ENCODE measurements at places on chromosomes 3 and 15.
A peak's percentile ranks its signal among the peaks of the same experiment; 100 is the strongest.

DNA sequence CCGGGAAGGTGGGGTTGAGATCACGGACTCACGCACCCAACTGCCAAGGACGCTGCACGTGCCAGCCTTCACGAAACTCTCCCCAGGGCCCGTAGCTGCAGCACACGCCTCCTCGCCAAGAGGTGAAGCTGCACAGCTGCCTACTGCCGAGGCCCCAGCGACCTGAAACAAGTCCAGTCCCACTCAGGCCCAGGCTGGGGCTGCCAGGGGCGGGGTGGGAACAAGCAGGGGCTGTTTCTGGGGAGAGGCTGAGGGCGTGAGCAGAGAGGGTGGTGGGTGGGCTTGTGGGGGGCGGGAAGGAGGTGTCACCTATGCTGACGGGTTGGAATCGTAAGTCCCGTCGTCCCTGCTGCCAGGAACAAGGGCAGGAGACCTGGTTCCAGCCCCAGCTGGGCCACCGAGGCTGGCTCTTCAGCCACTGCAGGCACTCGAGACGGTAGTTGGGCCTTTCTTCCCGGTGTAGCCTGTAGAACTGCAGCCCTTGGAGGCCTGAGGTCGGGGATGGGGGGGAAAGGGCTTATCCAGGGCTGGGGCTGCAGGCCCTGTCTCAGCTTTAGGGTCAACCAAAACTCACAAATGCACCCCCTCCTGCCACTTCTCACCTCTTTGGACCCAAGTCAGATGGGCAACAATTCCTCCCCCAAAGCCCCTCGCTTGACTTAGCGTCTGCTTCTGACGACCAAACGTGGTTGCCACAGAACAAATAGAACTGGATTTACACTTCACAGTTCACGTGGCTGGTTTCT is 44.4 kb downstream of the MUC20 start:
- no peak for DNase-seq

DNA sequence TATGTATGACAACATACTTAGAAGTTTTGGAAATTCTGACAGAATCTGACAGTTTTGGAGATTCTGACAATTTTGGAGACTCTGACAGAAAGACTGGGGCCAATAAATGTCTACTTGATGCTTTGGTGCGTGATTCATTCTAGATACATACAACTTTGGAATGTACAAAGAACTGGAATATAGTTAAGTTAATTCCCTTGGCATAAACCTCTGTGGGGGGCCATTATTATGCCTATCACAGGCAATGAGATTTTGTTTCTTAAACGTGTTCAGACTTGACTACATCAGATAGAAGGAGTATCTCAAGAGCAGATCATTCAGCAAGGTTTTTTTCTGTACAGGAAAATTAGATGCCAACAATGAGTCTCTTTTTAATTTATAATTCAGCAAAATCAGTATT is 617.6 kb upstream of the ZNF717 start:
- DNase-seq = no peak

- no peak for DNase-seq
Observed at GRCh38 chr3:96488708-96489107, 325.7 kb upstream of the EPHA6 start.

GRCh38 chr15:90191344-90191687 is 9.8 kb upstream of the SEMA4B start:
- DNase-seq = no peak

DNA sequence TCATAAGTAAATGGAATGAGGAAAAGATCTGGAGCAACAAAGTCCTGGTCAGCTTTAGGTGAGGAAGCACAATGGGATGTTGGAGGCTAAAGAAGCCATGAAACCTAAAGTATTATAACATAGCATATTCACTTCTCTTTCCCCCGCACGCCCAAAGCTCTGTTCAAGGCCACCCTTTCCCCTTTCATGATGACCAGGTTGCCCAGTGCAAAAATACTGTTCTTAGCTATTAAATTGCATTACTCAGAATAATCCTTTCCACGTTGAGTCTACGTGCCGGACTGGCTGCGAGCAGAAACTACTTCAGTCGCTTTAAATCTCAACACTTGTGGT is 589 bp upstream of the MAPKBP1 start:
- no peak for DNase-seq

GRCh38 chr15:31128919-31129768 is 27.6 kb upstream of the TRPM1 start:
- peak; percentile 58 for DNase-seq

DNA sequence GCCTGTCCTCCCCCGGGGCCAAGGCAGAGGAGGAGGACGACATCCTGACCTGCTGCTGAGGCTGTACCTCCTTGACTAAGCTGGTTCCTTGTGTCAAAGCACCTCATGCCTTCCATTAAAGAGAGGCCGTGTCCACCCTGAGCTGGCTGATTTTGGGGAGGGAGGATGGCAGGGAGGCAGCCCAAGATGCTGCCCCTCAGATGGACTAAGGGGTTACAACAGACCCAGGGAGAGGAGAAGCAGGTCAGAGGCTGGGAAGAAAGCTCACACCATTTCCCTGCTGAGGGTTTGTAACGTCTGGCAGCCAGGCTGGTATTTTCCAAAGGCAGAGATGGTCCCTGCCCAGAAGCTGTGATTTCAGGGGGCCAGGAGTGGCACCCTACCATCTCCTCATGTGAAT is 2.7 kb upstream of the ITIH3 start:
- DNase-seq = no peak

GRCh38 chr15:94066046-94066445 is 165.3 kb upstream of the MCTP2 start:
- no peak for DNase-seq

GRCh38 chr3:81837071-81837593 is 75.7 kb upstream of the GBE1 start:
- DNase-seq = no peak

DNA sequence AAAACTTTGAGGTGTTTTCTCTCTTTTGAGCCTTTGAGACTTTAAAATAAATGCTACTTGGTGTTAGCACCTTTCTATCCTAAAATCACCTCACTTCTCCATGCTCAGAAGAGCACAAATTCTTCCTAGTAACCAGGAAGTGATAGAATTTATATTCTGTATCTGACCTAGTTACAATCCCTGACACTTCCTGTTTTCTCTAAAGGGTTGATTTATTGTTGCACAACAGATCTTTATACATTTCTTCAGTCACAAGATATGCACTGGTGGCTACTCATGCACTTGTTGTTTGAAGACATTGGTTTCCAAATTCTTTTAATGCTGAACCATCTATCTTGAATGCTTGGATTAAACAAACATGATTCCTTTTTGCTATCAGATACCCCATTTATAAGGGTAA is 47.2 kb upstream of the CNTN3 start:
- no peak for DNase-seq

DNA sequence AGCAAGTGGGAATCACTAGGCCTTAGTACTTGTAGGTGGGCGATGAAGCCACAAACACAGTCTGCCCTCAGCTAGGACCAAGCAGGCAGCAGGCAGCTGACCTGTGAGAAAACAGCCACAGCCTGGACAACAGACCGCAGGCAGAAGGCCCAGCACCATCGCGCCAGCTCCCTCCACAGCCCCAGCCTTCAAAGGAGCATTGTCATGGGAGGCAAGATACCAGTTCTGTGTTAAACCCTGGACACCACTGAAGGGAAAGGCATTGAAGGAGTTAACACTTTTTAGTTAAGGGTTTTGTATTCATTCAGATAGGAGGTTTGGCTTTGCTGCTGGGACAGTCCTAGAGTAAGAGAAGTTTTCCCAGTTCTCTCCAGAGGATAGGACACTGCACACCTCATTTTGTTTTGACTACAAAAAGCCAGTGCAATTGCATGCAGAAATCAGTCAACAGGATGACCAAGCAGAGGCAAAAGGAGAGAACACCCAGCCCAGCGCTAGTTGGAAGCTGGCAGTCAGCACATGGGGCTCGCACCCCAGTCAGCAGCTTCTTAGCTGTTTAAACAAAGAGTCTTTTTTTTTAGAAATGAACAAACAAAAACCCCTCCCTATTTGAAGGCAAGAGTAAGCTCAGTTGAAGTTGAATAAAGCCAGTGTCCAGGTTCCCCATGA is 286.1 kb upstream of the TPM1 start:
- DNase-seq = no peak

DNA sequence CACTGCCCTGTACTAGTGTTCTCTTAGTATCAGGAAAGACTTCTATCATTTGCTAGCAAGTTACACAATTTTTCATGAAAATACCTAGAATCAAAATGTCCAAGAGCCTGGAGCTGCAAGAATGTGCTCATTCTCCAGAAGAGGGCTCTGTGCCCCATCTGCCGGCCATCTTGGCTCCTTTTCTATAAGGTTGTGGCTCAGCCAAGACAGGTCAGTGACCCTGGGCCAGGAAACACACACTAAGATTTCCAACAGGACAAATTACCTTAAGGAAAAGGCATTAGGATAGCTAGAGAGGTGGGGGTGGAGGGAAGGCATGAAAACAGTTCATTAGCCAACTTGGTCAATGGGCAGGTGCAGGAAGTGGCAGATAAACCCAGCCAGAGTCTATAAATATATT is 20.7 kb downstream of the TIMP4 start:
- no peak for DNase-seq

DNA sequence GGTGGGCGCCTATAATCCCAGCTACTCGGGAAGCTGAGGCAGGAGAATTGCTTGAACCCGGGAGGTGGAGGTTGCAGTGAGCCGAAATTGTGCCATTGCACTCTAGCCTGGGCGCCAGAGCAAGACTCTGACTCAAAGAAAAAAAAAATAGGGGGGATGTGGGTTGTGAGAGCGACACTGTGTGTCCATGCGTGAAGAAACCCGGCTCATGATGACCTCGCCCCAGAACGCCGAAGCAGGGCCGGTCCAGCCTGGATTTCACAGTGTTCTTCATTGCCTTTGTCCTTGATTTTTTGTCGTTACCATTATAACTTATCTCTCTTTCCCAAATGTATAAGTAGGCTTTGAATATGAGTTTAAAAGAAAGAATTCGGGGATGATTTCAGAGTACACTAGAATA is 128.7 kb downstream of the PGPEP1L start:
- DNase-seq = no peak

DNA sequence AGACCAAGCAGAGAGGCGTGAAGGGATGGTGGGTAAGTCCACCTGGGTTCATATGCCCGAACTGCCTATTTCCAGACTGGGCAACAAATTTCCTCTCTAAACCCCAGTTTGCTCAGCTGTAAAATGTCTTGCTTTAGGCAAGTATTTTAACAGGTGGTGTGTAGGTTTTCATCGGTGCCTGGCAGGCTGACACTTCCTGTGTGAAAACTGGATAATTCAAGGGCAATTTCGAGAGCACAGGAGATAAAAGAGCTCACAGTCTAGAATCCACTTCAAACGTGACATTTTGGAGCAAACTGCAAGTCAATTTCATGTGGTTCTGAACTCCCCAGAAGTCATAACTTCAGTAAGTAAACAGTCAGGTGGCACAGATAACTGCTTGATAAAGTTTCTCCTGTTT is 112.2 kb downstream of the OXNAD1 start:
- no peak for DNase-seq

- no peak for DNase-seq
Observed at GRCh38 chr15:63999177-63999576, 47.1 kb downstream of the DAPK2 start.

- DNase-seq = no peak
Observed at GRCh38 chr3:184952671-184953070, 140.7 kb downstream of the VPS8 start.

DNA sequence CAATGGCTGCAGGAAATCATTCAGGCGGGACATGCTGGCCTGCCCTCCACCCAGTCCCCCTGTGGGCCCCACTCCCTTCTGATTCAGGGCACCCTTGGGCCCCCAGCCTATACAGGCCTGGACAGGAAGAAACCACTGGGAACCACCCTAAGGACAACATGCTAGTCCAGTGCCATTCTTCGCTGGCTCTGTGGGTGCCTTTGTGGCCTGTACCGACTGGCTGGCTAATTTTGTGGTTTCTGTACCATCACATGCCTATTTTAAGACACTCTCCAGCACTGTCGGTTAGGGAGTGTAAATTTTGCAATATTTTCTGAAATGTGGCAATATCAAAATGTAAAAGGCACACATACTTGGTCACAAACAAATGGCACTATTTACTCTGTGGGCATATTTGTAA is 61.4 kb upstream of the POLG start:
- no peak for DNase-seq

DNA sequence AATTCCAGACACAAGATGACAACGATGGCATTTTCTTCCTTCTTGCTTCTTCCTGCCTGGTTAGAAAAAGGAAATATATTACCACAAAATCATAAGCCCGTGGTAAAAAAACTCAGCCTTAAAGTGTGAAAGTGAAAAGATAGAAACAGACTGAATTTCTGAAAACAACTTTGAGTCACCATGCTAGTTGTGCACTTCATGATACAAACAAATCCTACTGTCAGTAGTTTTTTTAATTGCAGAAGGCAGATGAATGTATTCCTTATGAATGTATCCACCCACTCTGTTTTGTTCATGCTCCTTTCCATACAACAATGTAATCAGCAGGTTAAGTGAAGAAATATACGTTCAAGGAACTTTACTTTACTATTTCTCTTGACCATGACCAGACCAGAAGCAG is 1144.7 kb downstream of the OTOL1 start:
- DNase-seq = no peak

DNA sequence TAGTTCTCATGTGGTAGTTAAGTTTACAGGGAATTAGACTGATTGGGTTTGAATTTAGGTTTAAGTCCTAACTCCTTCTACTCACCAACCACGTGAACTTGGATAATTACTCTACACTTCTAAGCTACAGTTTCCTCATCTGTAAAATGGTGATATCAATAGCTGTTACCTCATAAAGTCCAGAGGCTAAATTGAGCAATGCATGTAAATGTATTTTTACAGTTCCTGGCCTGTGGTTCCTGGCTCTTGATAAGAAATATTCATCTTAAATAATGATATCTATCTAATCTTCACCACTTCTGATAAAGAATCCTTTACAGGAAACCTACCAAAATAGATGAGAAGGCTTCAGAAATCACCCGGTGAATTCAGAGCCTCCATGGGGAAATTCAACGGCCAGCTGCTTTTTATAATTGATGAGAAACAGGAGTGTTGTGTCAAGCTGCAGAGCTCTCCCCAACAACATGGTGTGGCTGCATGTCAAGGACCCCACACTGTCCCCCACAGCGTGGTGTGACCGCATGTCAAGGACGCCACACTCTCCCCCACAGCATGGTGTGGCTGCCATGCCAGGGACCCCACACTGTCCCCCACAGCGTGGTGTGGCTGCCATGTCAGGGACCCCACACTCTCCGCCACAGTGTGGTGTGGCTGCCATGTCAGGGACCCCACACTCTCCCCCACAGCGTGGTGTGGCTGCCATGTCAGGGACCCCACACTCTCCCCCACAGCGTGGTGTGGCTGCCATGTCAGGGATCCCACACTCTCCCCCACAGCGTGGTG is 80.8 kb upstream of the PEX5L start:
- DNase-seq = no peak
